Urinary bladder (tissue), 4 donors: ENCODE measurements at places on chromosomes 2 and 18. TPM values are rescaled to one million over a fixed set of nuclear protein-coding genes. Genes with fewer than 3 reads are reported as not detected.

DNA sequence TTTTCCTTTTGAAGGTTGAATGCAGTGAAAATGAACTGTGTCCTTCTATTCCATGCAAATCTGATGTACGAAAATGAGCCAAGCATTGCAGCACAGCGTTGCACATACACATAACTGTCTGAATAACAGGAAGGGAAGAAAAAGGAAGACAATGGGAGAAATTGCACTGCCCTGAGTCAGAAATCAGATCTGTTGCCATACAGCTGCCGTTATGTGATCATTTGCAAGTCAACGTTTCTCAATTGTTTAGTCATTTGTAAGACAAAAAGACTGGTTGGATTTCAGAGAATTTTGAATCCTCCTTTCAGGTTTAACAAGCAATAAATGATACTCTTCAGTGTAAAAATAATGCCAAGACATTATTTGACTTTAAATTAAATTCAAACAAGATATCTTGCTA, 284.1 kb downstream of the DSEL start:
- no peak for DNase-seq

Gene RELCH
- 12.8 TPM for polyA plus RNA-seq

Gene ACKR3
- polyA plus RNA-seq, result 80.6 TPM

Gene TDRD15
- polyA plus RNA-seq, result not detected

- DNase-seq, result no peak
Measured at GRCh38 chr2:228059735-228060134, 121.8 kb downstream of the SPHKAP start.

- DNase-seq, result no peak
Measured at GRCh38 chr2:51484605-51485004, 452.7 kb upstream of the NRXN1 start.

DNA sequence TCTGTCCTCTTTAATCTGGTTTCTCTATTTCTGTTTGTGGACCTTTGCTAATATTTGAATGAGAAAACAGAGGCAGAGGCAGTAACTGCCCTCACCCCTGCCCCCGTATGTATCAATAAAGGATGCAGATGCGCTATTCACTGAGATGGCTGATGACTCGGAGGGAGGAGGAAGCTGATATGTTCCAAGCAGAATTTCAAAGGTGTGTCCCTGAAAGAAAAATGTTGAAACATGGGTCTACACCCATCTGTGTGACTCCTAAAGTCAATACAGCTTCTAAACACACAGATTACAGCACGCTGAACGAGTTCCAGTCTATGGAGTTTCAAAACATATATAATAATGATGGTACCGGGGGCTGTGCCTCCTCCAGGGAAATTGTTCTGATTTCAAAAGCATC, 38.8 kb downstream of the EPHA4 start:
- DNase-seq, result no peak

Gene RPE
- polyA plus RNA-seq, result 37.7 TPM

Gene TTLL4
- polyA plus RNA-seq, result 9.0 TPM

DNA sequence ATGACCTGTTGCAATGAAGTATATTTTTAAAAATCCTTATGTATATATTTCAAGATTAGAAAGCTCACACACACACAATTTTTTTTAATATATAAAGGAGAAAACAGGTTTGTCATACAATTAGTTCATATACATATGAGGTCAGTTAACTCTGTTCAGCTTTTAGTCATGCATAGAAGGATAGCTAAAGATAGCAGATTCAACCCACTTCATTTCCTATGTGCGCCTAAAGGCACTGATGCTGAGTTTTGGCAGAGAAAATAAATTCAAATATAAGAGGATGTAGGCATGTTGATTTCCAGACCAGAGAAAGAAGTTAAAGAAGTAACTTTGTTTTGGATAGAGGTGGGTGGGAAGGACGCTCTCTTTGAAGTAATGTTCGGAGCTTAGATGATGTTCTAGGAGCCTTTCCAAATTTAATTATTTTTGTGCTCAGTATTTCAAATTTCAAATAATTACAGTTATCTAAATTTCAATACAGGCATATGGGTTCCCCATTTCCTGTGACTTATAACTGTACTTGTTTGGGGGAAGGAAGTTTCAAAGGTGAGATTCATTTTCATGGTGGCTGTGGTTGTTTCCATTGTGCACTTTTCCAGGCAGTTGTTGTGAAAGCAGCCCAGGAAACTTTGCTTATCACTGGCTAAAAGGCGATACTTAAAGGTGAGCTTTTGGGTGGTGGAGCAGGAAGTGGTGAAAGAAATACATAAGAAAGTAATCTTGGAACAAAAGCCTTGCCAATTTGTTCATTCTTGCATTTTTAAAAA, 523.4 kb upstream of the FANCL start:
- no peak for DNase-seq

DNA sequence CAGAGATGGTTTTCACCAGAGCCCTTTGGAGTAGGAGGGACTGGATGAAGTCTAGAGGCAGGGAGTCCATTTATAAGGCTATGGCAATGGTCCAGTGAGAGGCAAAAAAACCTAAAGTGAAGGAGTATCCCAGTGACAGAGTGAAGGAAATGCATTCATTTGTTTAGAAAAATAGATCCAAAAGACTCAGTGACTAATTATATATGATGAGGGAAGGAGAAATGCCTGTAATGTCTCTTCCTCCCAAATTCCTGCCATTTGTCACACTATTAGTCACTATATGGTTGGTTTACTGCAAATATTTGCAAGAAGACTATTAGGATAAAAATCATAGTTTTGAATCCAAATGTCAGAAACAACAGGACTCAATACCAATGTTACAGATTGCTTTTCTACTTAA, 104.2 kb downstream of the ZNF521 start:
- no peak for DNase-seq

Gene RNASEH1
- polyA plus RNA-seq, result 22.2 TPM

Gene UPP2
- not detected for polyA plus RNA-seq

DNA sequence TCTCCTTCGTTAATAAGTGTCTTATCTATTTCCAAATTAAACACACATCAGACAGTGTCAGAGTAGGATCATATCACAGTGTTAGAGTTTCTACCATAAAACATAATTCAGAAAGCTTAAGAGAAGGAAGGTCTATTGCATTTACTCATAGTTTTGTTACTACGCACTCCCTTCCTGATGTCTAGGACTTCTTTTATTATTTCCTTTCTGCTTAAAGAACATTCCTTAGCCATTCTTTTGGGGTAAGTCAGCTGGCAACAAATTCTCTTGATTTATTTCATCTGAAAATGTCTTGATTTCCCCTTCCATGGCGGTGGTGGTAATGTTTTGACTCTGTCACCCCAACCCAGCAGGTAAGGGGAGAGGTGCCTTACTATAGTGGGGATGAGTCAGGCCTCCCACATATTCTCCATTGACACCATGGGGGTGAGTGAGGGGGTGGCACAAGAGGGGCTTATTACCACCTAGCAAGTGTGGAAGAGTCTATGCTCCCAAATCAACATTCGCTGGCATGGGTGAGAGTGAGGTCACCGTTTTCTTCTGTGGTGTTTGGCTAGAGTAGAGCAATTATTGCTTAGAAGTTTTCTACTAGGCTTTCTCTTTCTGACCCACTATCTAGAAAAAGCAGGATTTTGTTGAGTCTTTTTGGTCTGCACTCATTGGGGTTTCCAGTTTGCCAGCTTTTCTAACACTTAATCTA, 29.9 kb downstream of the ABCB11 start:
- DNase-seq, result no peak

Gene TMEM198
- polyA plus RNA-seq, result 6.0 TPM

DNA sequence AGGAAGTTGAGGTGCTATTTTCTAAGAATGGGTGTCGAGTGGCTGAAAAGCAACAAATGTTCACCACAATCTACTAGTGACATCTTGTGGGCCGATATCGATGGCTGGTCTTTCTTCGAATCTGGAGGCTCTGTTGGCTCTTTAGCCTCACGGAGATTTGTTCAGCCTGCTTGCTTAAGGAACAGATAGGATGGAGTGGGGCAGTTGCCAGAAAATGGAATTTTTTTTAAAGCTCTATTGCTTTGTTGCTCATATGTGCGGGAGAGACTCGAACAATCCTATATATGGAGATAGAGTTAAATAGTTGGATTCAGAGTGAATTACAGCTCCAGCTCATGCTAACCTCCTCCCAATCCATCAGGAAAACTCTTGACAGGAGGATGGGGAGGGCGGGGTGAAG, 70.9 kb upstream of the LYPD6B start:
- DNase-seq, result no peak

Gene DLGAP1
- polyA plus RNA-seq, result 2.1 TPM

Gene MYL1
- polyA plus RNA-seq, result not detected

- DNase-seq, result no peak
Measured at GRCh38 chr2:71695235-71696120, 242.1 kb downstream of the DYSF start.

DNA sequence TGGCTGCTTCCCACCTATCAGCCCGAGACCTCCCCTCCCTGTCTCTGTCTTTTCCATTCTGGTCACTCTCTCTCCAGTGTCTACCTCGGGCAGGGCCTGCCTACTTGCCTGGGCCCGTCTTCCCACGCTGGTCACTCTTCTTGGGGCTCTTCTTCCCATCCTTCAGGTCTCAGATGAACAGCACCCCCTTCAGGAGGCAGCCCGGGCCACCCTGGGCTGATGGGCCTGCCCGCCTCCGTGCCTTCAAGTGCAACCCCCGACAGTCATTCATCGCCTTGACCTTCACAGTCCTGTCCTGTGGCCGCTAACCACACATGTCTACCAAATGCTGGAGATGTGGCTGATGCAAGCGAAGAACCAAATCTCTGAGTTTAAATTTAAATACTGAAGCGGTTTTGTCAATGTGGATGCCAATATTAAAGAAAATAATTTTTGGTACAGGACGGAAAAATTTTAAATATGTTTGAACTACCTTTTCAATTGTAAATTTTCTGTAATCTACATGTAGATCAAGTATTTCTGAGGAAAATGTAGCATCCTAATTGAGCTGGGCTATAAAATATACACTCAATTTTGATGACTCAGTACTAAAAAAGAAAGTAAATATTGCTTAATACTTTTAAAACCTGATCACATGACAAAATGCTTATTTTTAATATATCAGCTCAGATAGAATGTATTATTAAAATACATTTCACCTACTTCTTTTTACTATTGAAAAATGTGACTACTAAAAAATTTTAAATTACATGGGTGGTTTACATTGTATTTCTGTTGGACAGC, 96.4 kb downstream of the LAMA1 start:
- DNase-seq, result no peak

GRCh38 chr2:47656715-47657600, 126.0 kb upstream of the MSH6 start:
- no peak for DNase-seq

DNA sequence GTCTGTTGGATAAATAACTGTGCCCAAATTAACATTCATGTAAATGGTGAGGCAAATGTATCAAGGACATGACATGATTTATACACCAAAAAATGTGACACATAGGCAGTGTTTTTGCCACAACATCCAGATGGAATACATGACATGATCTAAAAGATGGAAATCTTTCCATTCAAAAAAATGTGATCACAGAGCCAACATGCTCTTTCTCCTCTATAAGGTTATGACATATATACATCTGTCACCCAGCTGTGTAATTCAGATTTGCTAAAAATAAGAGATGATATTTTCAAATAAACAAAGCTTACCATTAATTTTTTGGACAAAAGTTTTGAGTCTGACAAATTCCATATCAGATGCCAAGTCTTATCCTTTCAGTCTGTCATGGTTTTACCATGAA, 95.5 kb upstream of the COL3A1 start:
- no peak for DNase-seq

- no peak for DNase-seq
Measured at GRCh38 chr2:134796373-134796772, 42.0 kb upstream of the ACMSD start.
